Neural progenitor cell (in vitro differentiated cells): ENCODE measurements at places on chromosomes 2 and 18.
A peak's percentile ranks its signal among the peaks of the same experiment; 100 is the strongest.

- DNase-seq = peak; percentile 66
Measured at GRCh38 chr18:36514778-36515177, 217.3 kb downstream of the FHOD3 start.

GRCh38 chr18:10336749-10337350, 117.6 kb upstream of the APCDD1 start:
- DNase-seq = no peak

DNA sequence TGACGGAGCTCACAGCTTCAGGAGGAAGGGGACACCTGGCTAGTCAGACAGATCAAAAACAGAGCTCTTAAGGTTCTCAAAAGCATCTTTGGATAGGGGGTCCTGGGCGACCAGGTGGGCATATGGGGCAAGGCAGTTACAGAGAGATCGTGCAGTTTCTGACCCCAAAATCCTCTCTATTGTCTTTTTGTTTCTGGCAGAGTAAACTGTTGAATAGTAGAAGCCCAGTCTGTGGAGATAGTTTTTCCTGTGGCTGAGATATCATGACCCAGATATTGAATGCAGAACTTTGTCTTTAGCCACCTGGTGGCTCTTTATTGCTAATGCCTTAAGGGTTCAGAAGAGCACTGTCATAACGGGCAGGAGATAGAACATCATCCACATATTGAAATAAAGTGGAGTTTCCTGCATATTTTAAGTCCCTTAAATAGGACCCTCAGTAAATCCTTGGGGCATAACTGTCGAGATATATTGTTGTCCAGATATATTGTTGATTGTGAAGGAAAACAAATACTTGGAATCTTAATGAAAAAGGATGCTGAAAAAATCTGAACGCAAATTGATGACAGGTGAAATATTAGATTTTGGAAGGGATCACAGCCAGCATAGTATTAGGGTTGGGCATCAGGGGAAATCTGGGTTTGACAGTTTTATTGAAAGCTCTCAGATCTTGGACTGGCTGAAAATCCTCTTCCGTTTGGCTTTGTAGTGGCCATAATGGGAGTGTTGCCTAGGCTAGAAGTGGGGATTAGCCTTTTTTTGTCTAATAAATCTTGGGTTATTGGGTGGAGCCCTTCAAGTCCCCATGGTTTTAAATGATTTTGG, 14.1 kb upstream of the ZDBF2 start:
- no peak for DNase-seq

DNA sequence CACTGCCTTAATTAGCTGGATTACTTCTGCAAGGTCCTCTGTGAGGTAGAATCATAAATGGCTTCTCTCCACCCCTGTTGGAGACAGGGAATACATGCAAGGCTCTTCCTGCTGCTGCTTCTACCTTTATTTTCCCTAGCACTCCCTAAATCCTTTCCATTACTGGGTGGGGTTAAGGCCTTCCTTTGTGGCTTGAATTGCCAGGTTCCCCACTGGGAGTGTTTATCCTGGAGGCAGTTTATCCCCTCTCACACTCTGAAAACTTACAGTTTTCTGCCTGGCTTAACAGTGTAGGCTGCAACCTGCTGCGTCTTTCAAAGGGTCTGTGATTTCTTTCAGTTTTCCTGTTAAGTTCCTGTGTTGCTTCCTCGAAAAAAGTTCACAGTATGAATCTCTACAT, 1062.3 kb upstream of the CRIM1 start:
- DNase-seq = peak; percentile 79

DNA sequence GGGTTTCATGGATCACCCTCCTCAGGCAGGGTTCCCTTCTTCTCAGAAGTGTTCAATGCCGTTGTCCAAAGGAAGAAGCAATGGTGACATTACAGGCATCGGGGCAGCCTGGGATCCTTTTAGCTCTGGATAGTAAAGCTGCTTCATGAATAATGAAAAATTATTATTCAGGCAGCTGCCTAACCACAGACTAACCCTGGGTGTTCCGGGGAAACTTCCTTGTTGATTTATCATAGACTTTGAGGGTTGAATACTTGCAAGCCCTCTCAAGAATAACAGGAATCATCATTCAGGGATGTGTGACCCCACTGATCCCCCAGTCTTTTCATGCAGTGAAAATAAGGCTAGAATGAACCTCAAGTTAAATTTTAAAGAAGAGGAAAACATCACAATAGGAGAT, 419.4 kb downstream of the MEIS1 start:
- DNase-seq = no peak

DNA sequence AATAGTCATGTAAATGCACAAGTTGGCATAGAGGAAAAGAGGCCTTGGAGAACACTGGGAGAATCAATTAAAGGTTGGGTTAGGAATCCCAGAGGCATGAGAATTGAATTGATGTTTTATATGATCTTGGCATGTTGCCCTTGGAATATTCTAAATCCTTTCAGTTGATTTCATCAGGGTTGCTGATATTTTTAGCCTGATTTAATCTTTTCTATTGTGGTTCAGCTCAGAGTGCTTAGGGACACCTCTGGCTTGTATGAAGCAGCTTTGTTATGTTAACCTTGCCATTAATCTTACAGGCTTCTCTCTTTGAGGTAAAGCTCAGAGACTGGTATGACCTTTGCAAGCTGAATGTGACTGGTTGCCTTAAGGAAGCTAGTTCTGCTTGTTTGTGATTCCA, 64.4 kb upstream of the LYPD6B start:
- no peak for DNase-seq

- no peak for DNase-seq
Measured at GRCh38 chr18:51655327-51655698, 457.8 kb upstream of the MEX3C start.

GRCh38 chr2:70985283-70985688, 6.9 kb downstream of the ANKRD53 start:
- DNase-seq = no peak

GRCh38 chr2:152432206-152432653, 97.3 kb downstream of the FMNL2 start:
- no peak for DNase-seq

GRCh38 chr2:3662239-3662638, 4.2 kb downstream of the ALLC start:
- DNase-seq = no peak

DNA sequence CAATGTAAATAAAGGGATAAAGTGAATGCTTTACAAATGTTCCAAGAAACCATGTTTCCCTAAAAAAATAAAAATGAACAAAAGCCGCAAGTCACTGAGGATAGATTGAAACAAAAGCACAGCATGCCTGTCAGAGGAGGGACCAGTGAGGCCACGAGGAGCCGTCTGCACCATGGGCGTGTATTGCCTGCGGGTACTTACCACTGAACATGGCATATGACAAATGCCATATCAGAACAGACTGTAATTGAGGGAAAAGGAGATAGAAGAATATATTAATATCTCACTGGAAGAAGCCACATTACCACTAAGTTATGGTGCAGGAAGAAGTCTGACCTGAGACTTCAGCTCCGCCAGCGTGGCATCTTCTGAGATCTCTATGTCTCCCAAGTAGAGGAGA, 75.8 kb downstream of the USP40 start:
- no peak for DNase-seq

DNA sequence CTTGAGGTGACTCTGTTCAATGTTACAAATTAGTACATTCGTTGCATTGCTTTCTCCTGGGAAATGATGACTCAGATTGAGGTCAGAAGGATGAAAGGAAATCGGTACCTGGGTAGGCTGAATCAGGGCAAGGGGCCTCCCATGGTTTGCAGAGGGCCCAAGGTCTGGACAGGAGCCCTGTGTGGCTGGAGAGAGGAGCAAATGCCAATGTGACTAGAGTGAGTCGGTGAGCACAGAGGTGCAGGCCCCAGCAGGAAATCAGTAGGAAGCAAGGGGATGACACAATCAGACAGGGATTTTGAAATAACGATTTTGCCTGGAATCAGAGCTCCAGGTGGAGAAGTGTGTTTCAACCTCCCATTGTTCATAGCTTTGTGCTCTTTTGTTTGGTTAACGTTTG, 118.9 kb downstream of the CCDC102B start:
- DNase-seq = no peak

DNA sequence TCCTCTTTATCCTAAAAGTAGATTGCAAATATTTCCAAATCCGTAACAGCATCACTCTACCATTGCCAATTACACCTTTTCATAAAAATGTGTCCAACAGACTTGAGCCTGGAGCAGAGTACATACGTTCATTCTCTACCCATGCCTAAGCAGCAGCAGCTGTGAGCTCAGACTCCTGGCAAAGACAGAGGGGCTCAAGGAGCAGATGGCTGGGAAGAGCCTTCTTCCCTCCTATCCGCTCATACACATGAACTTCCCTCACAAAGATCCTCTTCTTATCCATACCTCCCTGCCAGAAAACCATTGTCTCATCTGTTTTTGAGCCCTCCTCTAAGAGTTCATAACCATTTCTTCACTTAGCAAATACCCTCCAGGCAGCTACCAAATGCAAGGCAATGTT, 164.3 kb upstream of the ARL4C start:
- no peak for DNase-seq

DNA sequence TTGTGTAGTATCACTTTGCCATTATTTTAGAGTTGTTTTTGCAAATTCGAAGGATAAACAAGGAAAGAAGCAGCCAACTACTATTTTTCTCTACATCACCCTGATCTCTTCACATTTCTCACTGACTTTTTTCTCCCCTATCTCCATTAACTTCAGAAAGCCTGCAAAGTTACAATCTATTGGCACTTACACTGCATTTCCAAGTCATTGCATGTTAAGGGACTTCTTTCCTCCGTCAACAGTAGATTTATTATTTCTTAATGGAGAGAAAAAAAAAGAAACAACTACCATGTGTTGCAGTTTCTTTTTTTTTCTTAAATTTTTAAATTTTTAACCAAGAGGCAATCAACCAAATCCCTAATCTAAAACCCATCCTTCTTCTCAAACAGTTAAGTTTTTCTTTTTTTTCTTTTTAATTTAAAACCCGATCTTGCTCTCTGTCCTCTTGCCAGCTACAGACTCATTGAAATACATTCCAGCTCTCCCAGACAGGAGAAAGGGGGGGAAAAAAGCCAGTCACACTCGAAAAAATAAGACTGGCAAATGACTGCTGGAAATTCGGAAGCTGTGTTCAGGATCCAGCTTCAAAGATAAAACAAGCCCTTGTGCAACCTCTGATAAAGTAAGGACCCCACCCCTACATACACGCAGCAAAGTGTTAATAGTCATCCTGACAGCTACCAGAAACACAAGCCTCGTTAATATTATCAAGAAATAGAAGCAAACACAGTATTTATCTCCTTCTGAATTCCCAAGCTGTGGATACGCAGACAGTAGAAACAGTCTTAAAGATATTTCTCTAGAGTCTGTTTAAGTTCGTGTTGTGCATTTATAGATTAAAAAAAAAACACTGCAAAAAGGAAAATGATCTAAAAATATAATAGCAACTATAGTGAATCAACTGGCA, 1.3 kb downstream of the LRRTM4 start:
- DNase-seq = peak; percentile 25

DNA sequence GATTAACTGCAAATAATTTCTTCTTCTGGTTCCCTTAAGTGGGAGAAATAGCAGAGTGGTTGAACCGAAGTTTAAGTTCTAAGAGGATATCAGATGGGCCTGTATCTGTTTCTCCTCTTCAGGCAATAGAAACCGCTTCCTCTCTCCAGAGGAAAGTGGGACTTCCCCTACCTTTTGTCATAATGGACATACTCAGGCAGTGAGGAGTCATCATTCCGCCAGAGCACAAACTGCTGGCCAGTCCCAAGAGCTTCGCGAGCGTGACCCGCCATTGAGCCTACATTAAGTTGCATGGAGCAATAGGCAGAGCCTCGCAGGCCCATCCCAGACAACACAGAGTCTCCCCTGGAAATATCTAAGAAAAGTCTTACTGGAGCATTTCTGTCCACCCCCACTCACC, 158.9 kb downstream of the LDLRAD4 start:
- DNase-seq = no peak

- no peak for DNase-seq
Measured at GRCh38 chr2:69437751-69438154, 518 bp upstream of the NFU1 start.

- no peak for DNase-seq
Measured at GRCh38 chr18:9898792-9899549, 13.2 kb downstream of the TXNDC2 start.

DNA sequence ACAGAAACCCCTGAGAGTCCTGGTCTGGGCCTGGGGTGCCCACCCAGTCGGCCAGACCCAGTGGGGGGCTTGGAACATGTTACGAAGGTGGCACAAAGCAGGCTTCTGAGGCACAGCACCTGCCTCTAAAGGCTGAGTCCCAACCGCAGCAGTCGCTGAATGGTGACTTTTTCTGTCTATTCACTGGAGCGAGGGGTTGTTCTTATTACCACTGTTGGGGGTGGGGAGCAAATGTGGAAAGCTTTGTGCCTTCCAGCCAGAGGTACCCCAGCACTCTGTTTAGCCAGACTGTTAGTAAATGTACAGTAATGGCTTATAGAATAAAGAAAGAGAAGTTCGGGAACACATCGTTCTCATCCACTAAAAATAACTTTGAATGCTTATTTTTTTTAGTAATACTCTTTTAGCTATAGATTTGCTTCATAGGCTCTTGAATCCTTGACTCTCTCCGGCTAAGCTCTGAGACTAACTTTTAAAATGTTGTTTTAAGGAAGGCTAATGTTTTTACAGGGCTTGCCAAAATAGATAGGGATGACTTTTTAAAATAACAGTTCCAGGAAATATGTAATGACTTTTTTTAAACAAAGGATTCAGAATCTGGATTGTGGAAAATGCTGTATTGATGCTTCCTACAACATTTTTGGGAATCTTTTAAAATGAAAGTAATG, 23.4 kb upstream of the PTPN2 start:
- DNase-seq = peak; percentile 42

DNA sequence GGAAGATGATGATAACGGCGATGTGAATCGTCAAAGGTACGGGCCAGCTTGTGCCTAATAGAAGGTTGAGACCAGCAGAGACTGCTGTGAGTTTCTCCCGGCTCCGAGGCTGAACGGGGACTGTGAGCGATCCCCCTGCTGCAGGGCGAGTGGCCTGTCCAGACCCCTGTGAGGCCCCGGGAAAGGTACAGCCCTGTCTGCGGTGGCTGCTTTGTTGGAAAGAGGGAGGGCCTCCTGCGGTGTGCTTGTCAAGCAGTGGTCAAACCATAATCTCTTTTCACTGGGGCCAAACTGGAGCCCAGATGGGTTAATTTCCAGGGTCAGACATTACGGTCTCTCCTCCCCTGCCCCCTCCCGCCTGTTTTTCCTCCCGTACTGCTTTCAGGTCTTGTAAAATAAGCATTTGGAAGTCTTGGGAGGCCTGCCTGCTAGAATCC, 3.0 kb downstream of the FZD7 start:
- DNase-seq = peak; percentile 91

DNA sequence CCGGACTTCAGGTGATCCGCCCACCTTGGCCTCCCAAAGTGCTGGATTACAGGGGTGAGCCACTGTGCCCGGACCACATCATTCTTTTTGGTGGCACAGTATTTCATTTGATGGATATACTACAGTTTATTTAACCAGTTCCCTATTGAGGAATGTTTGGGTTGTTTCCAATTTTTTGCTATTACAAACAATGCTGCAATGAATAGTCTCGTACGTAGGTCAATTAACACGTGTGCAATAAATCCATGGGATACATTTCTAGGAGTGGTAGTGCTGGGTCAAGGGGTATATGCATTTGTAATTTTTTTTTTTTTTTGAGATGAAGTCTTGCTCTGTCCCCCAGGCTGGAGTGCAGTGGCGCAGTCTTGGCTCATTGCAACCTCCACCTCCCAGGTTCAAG, 28.4 kb upstream of the XPO1 start:
- no peak for DNase-seq
